Vagina (tissue), 2 donors: ENCODE measurements at places on chromosomes 2 and 18. TPM values are rescaled to one million over a fixed set of nuclear protein-coding genes. Genes with fewer than 3 reads are reported as not detected.

HOXD8 gene
- 10.3 TPM for total RNA-seq

DNA sequence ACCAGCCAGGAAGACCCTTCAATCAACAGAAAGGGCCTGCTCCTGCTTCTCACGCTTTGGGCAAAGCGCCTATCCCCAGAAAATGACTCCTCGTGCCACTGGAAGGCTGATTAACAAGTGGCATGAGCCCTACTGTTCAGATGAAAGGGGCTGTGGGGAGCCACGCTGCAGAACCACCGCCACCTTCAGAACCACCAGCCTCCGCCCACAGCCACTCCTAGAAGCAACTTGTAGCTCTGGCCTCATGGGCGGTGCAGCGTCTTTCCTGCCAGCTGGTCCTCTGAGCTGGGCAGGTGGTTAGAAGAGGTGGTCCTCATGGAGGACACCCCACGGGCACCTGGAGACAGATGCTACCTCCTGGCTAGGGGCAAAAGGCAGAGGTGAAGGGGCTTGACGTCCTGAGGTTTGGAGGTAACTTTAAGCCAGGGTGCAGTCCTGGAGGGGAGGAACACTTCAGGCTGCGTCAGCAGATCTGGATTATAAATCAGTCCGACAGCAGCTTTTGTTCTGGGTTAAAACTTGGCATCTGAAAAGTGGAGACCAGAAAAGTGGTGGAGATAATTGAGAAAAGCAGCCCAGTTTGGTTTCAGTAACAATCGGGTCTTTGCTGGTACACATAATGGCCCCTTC is 861 bp upstream of the SEMA4C start:
- H3K4me3 ChIP-seq, result peak overlapping the region; percentile 78
- H3K4me1 ChIP-seq, result peaks cover 66% of the 10 kb centered on the region
- H3K27ac ChIP-seq, result peak overlapping the region; percentile 98

SLC19A3 gene
- 7.4 TPM for total RNA-seq

- H3K27ac ChIP-seq, result no peak overlapping the region
- no peaks in the 10 kb centered on the region for H3K27me3 ChIP-seq
- H3K4me1 ChIP-seq, result no peaks in the 10 kb centered on the region
Measured at GRCh38 chr2:102703748-102704147, 58.1 kb upstream of the TMEM182 start.

GRCh38 chr2:216829533-216829932 is 30.3 kb downstream of the TNP1 start:
- H3K27ac ChIP-seq, result no peak overlapping the region
- H3K27me3 ChIP-seq, result no peaks in the 10 kb centered on the region
- H3K36me3 ChIP-seq, result no peaks in the 10 kb centered on the region
- no peak for DNase-seq
- no peak overlapping the region for H3K4me3 ChIP-seq
- H3K4me1 ChIP-seq, result peaks cover 12% of the 10 kb centered on the region

SCN3A gene
- total RNA-seq, result 2.0 TPM

GRCh38 chr2:12897181-12897580 is 180.4 kb downstream of the TRIB2 start:
- peak overlapping the region; percentile 25 for H3K27ac ChIP-seq
- no peak overlapping the region for H3K4me3 ChIP-seq
- H3K36me3 ChIP-seq, result no peaks in the 10 kb centered on the region
- DNase-seq, result no peak

DNA sequence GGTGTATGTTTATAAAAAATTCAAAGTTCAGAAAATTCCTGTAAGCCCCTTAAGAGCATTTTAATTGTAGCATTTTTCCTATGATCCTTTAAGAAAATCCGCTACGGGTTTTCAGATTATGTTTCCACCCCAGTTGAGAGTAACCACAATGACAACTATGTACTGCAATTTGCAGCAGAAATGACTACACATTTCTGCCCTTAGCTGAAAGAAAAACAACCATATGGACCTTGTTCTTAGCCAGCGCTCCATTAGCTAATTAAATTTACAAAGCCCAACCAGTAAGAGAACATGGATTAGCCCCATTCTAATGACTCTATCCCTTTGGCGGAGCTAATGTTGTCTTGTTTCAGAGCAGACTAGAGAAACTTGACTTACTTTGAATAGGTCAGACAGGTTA is 247.6 kb downstream of the SLC8A1 start:
- no peak overlapping the region for H3K4me3 ChIP-seq
- no peak overlapping the region for H3K27ac ChIP-seq
- no peak for DNase-seq
- peaks cover 18% of the 10 kb centered on the region for H3K4me1 ChIP-seq
- no peaks in the 10 kb centered on the region for H3K36me3 ChIP-seq
- H3K27me3 ChIP-seq, result no peaks in the 10 kb centered on the region

- H3K4me1 ChIP-seq, result no peaks in the 10 kb centered on the region
- DNase-seq, result no peak
- H3K27me3 ChIP-seq, result no peaks in the 10 kb centered on the region
- H3K36me3 ChIP-seq, result no peaks in the 10 kb centered on the region
- H3K4me3 ChIP-seq, result no peak overlapping the region
Measured at GRCh38 chr18:58941426-58942099, 76.9 kb downstream of the ZNF532 start.

LYG1 gene
- total RNA-seq, result not detected

- H3K27ac ChIP-seq, result peak overlapping the region; percentile 100
- peak overlapping the region; percentile 67 for H3K4me3 ChIP-seq
- H3K4me1 ChIP-seq, result peaks cover 39% of the 10 kb centered on the region
- no peaks in the 10 kb centered on the region for H3K36me3 ChIP-seq
- no peaks in the 10 kb centered on the region for H3K27me3 ChIP-seq
Measured at GRCh38 chr2:219277703-219278654, 1.2 kb upstream of the DNAJB2 start.

GRCh38 chr2:238655974-238656722 is 191.7 kb upstream of the TWIST2 start:
- H3K4me3 ChIP-seq, result no peak overlapping the region
- peaks cover 9% of the 10 kb centered on the region for H3K4me1 ChIP-seq
- DNase-seq, result peak; percentile 64
- H3K27ac ChIP-seq, result no peak overlapping the region

G6PC2 gene
- total RNA-seq, result not detected
